Cerebellum (tissue), 4 donors: ENCODE measurements at places on chromosomes 12 and 14.

DNA sequence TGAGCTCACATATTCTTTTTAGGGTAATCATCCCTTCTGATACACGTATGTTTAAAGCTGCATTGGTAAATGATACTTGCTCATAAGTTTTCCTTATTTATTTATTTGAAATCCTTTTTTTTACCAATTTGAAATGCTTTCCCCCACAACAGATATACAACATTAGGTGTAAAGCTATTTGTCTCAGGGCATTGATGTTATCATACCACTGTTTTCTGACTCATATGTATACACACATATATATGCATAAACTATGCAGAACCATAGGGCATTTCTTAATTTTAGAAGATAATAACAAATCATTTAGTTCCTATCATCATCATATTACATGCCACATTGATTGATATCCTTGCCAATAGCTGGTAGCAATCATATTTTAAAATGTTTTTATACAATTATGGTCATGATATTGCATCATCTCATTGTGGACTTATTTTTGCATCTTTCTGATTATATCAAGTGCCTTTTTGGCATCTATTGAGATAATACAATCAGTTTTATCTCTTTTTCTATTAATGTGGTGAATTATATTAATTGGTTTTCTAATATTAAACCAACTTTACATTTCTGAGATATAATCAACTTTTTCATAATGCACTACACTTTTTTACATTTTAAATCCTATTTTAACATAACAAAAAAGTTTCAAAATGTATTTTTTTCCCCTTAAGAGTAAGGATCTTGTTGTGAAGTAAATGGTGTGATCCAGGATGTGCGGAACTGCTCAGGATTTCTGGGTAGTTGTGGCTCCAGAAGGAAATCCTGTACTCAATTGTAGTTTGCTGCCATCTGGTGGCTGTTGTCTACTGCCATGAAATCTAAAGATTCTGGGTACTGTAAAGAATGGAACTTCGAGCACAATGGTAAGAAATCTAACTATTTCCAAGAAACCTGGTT, 16.7 kb downstream of the OR9K2 start:
- DNase-seq, result peak; percentile 1

DNA sequence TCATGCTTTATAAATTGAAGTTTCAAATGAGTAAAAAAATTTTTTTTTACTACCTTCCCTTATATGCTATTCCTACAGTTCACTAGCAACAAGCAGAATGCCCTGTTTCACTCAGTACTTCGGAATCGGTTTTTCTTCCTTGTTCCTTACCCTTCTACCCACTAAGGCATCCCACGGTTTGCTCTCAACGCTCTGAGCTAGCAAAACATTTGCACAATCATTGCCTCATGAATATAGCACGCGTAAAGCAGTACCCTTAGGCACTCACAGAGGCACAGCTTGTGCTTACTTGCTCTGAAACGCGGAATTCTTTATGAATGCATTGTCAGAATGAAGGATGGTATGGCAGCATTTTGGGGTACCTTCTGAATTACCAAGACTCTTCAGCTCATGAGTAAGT, 45.0 kb downstream of the PPP1R13B start:
- DNase-seq, result no peak

DNA sequence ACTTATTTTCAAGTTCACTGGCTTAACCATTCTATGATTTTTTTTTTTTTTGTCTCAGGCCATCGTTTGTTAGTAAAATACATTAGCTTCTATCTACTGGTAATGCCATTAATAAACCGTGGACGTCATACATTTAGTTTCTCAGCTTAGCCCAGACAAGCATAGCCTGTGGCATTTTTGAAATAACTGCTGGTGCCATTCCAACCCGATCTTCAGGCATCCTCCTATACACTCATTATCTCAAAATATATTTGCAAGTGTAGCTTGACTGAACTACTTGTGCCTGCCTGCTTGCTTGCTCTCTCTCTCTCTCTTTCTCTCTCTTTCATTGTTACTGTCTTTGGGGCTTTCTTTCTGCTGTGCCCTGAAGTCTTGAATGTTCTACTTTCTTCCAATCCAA, 12.7 kb upstream of the MBIP start:
- DNase-seq, result no peak

DNA sequence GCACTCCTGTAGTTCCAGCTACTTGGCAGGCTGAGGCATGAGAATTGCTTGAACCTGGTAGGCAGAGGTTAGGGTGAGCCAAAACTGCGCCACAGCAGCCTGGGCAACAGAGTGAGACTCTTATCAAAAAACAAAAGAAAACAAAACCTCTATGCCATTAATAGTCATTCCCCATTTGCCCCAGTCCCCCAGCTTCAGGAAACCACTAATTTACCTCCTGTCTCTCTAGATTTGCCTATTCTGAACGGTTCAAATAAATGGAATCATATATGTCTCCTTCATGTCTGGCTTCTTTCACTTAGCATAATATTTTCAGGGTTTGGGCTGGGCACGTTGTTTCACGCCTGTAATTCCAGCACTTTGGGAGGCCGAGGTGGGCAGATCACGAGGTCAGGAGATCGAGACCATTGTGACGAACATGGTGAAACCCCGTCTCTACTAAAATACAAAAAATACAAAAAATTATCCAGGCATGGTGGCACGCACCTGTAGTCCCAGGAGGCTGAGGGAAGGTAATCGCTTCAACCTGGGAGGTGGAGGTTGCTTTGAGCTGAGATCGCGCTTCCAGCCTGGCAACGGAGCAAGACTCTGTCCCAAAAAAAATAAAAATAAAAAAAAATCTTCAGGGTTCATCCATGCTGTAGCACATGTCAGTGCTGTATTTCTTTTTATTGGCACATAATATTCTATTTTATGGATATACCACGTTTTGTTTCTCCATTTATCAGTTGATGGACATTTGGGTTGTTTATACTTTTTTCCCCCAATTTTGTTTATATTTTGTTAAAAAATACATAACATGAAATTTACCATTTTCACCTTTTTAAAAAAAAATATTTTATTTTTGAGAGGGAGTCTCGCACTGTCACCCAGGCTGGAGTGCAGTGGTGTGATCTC, 31.9 kb downstream of the KNTC1 start:
- no peak for DNase-seq

DNA sequence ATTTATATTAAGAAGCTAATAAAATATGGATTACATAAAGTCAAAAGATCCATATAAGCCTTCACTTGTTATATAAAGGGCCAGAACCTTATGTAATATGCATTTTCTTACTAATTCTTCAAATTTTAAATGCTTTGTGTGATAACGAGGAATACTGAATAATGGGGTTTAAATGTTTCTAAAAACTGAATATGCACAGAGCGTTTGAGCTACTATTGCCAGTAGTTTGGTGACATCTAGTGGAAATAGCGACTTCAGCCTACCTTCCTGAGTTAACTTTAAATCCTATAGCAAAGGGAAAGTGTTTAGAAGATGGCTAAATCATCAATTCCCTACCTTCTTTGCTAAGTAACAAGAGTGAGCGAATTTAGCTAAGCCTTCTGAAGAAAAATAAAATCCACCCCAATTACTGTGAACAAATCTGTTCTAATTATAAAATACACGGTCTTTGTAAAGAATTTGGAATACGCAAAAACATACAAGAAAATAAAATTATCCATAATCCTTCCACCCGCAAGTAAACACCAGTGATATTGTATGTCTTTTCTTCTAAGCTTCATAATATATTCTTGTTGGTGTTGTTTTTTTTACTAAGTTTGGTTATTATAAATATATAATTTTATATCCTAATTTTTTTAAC, 115.5 kb upstream of the G2E3 start:
- DNase-seq, result no peak

GRCh38 chr14:86954623-86955022, 1038.4 kb downstream of the GALC start:
- no peak for DNase-seq

DNA sequence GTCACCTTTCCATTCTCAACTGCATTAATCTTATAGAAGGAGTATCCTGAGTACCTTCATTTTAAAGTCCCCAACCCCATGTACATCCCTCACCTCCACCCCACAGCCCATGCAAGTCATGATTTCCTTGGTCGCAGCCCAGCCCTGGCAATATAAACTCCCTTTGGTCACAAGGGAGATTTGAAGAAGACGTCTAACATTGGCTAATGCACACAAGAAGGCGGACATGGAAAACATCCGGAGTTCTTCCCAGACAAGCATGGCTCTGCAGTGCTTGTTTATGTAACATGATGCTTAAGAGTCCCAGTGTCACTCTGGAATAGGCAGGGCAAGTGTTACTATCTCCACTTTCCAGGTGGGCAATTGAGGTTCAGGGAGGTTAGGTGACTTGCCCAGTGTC, 277.6 kb downstream of the DPF3 start:
- no peak for DNase-seq

GRCh38 chr14:89000007-89000942, 175.8 kb downstream of the TTC8 start:
- DNase-seq, result peak; percentile 67

DNA sequence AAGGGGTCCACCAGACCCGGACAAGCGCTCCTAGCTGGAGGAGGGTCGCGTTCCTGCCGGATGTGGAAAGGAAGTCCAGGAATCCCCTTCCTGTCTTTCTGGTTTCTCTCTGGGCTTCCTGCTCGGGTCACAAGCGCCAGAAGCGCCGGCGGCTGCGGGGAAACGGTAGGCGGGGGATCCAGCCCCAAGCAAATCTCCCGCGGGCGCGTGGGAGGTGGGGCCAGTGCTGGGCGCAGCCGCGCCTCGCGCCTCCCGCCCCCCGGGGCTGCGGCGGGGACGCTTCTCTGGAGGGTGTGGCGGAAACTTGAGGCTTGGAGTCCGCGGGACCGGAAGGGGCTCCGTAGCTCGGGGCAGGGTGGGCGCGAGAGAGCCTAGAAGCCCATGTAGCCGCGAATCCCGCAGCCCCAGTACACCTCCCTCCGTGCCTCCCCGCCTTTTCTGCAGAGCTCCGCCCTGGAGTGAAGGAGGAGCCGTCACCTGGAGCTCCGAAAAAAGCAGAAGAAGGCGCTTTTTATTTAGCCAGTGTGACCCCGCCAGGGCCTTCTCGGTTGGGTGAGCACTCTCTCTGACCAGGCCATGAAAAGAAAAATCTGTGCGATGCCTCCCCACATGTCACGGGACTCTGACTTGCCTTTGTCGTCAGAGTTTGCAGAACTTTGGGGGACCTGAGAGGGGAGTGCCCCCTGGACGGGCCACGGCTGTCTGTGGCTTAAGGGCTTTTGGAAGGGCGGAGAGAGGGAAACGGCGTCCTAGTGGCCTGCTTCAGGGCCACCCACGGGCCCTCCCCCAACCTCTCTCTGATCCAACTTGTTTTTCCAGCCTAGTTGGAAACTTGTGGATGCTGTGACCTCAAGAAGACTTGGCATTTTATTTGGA, 21.4 kb upstream of the CLEC2D start:
- peak; percentile 10 for DNase-seq

DNA sequence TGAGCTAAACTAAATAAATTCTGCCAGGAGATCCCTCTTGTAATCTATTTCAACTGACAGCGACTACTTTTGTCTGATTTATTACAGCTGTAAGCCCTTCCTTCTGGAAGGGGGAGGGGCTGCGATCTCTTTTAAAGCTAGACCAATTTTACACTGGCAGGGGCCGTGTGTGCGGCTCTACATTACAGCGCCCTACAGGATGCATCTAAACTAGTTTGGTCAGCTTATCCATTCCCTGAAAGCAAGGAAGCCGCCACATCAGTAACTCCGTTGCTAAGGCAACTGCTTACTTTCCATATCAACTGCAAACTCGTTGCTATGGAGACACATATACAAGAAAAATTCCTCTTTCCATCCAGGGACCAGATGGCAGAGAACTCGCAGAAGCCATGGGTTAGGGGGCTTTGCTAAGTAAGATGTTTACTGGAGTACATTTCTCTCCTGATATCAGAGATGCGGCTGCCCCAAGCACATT, 17.4 kb downstream of the FOXN3 start:
- peak; percentile 51 for DNase-seq

DNA sequence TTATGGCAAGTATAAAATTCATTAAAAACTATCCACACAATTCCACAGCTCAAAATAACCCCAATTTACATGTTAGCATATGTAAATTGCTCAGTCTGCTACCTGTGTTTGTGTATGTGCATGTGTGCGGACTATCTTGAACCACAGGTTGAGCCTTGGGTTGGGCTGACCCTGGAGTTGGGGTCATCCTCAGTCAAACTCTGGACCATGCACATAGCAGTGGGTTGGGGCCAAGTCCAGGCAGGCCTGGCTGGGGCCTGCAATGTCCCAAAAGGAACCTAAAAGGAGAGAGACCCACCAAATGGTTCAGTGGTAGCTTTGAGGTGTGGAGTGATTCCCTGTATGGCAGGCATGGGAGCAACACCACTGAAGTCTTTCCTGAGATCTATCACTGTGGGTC, 156.1 kb downstream of the FOXN3 start:
- no peak for DNase-seq

- DNase-seq, result no peak
Observed at GRCh38 chr12:46271863-46272262, 3.0 kb upstream of the SLC38A1 start.

DNA sequence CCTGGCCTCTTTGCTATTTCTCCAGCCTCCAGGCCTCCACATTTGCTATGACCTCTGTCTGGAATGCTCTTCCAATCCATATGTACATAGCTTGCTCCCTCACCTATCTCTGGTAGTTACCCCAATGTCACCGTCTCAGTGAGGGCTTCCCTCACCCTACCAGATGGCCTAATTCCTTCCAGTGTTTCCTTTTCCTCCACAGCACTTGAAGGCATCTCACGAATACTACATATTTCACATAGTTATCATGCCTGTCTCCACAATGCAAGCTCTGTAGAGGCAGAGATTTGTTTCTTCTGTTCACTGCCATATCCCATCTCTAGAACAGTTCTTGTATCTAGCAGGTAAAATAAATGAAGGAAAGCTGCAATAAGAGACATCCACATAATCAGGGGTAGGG, 21.3 kb upstream of the HSP90B1 start:
- no peak for DNase-seq

DNA sequence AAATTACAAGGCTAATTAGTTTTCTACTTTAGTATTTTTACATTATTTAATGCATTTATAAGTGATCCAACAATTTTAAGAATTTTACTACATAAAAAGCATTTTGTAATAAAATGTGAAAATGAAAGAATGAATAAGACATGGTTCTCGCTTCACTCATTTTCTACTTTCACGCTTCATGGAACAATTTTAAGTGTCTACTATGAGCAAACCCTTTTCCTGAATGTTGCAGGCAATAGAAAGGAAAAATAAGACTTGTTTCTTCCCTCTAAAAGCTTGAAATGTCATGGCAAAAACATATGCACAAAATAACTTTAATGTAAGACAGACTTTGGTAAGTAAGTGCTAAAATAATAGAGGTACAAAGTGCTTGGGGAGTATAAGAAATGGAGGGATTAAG, 205.7 kb upstream of the HMGA2 start:
- no peak for DNase-seq

DNA sequence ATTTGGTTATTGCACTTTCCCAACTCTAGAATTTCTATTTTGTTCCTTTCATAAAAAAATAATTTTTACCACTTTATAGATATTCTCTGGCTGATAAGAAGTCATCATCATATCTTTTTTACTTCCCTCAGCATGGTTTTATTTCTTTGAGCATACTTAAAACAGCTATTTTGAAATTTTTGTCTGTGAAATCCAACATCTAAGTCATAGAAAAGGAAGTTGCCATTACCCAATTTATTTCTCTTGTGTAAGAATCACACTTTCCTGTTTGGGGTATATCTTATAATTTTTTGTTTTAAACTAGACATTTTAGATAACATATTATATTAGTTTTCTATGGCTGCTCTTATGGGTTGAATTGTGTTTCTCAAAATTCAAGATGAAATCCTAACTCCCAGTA, 400.2 kb upstream of the OR4E1 start:
- DNase-seq, result no peak
